Aorta (tissue), 5 donors: ENCODE measurements at places on chromosomes 16 and 17. TPM values are rescaled to one million over a fixed set of nuclear protein-coding genes. Genes with fewer than 3 reads are reported as not detected.

CES5A gene
- total RNA-seq = not detected

DNA sequence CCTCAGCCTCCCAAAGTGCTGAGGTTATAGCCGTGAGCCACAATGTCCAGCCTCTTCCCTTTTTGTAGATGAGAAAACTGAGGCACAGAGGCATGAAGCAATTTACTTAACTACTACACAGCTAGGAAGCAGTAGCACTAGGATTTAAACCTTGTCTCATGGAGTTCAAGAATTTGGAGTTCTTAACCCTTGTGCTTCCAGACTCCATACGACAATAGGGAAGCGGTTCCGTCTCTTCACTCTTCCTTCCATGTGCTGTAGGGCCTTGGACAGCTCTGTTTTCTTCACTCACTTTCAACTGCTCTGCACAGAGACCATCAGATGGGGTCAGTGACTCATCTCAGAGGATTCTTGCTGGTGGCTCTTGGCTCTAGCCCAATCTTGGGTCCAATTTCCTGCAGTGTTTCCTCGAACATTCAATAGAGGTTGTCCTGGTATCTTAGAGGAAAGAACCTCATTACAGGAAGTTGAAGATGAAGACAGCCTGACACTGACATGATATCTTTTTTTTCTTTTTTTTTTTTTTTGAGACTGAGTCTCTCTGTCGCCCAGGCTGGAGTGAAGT is 19.3 kb downstream of the ITGAL start:
- DNase-seq = no peak

DNA sequence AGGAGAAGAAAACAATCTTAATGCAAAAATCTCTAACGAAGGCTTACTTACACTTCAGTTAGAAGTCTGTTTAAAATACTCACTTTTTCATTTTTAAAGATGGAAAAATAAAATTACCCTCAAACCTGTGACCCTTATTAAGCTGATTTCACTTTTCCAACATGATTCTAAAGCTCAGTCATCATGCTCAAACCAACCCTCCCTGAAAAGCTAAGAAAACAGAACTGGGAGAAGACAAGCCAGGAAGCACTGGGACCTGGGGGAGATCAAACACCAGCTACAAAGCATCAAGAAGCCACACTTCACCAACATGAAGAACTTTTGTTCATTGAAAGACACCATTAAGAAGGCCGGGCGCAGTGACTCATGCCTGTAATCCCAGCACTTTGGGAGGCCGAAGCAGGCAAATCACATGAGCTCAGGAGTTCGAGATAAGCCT is 88.8 kb downstream of the LITAF start:
- no peak for DNase-seq

GRCh38 chr17:80870401-80870800 is 121.2 kb upstream of the CHMP6 start:
- DNase-seq = no peak

DNA sequence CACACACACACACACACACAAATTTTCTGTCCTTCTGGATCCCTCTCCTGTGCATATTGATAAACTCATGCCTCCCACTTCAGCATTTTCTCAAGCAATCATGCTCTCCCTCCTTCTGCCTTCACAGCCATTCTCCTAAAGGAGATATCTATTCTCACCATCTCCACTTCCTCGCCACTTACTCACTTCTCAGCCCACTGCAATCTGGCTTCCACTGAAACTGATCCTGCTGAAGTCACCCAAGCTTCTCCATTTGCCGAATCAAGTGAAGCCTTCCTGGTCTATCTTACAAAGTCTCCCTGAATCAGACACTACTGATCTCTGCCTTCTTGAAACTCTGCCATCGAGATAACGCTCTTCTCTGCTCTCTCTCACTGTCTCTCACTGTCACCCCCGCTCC is 54.0 kb upstream of the GNAO1 start:
- no peak for DNase-seq

DNA sequence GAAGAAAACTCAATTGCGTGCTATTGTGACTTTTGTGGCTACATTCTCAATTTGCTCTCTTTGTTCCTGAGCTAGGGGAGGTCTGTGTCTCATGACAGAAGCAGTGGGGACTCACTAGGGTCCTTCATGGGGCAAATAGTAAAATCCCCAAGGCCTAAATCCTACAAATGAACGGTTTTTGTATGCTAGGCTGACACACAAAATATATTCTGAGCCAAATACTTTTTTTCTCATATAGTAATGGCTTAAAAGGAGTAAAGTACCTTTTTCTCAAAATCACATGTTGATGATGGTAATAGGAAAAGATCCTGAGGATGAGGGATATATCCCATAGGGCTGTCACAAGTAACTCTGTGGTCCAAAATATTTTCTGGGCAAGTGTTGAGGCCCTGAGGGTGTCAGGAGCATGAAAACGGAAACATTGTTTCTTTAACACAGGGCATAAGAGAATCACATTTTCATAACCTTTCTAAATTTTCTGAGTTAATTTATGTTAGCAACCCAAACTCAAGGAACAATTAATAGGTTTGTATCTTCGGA is 77.5 kb upstream of the CNTNAP4 start:
- no peak for DNase-seq

GRCh38 chr17:55567240-55568214 is 56.3 kb upstream of the SMIM36 start:
- peak; percentile 56 for DNase-seq
